Stimulated activated naive CD8-positive, alpha-beta T cell treated with anti-CD3 and anti-CD28 coated beads, Interleukin-15, Interleukin-2, amounts not matched to agents 100 U/mL and 50 U/mL, for 24 hours (primary cell): ENCODE measurements at places on chromosomes 2 and 18.

DNA sequence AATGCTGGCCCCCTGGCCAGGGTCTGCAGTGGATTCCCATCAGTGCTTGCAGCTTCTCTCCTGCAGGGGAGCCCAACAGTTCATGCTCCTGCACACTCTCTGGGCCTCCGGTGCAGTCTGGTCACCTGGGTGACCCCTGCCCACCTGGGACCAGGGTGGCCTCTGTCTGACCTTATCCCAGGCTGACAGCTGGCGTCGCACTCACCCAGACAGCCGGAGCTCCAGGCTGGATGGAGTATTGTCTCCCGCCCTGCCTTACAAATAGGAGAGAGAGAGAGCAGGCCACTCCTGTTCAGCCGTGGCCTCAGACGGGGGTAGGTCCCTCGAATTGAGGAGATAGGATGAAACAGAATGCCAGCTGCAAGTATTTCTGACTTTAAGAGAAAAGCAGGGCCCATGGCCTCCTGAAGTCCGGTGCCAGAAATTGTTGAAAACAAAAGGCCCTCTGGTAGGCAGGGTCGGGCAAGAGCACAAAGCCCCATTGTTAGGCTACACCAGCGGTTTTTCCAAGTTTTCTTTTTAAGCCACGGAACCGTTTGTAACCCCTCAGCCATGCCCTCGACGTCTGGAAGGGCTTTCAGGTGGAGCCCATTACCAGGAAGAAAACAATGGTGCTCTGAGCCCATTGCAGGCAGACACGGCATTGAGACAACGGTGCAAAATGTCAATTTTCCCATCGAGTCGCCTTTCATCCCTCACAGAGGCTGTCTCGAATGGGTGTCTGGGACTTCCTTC, 258.4 kb downstream of the BCL11A start:
- no peak for DNase-seq

- no peak for DNase-seq
Observed at GRCh38 chr2:30655211-30655610, 152.0 kb downstream of the CAPN13 start.

DNA sequence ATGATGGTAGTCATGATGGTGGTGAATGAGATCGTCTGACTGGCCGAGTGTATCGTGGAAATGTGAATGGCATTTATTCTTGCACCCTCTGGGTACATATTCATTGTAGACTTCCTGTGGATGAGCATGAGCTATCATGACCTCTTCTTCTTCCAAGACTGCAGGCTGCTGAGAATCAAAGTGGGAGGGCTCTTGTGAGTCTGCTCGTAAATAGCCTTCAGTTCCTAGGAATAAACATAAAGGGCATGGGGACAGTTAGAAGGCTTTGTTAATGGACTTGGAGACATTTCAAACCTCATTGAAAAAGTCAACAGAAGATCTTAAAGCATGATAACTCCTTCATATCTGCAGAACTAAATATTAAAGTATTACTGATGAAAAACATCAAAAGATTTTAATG, 14.9 kb downstream of the SLC39A6 start:
- no peak for DNase-seq

- DNase-seq, result peak; percentile 54
Observed at GRCh38 chr2:207474863-207475485, 54.8 kb upstream of the CREB1 start.

DNA sequence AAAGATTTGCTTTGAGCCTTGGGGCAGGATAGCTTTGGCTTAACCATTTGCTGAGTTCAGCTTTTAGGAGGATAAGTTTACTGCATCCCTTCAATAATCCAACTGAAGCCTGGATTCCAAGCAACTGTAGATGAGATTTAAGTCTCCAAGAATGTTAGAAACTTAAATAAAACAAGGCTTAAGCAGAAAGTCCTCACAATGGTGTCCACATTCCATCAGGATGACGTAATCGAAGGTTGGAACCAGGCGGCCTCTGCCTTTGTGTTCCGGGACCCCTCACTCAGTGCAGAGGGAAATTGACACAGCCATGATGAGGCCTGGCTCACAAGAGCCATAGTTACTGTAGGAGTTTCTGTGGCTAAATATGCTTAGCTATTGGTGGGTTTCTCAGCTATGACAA, 260.4 kb downstream of the LPIN1 start:
- no peak for DNase-seq

GRCh38 chr2:172878260-172878659, 142.6 kb downstream of the RAPGEF4 start:
- DNase-seq, result no peak

DNA sequence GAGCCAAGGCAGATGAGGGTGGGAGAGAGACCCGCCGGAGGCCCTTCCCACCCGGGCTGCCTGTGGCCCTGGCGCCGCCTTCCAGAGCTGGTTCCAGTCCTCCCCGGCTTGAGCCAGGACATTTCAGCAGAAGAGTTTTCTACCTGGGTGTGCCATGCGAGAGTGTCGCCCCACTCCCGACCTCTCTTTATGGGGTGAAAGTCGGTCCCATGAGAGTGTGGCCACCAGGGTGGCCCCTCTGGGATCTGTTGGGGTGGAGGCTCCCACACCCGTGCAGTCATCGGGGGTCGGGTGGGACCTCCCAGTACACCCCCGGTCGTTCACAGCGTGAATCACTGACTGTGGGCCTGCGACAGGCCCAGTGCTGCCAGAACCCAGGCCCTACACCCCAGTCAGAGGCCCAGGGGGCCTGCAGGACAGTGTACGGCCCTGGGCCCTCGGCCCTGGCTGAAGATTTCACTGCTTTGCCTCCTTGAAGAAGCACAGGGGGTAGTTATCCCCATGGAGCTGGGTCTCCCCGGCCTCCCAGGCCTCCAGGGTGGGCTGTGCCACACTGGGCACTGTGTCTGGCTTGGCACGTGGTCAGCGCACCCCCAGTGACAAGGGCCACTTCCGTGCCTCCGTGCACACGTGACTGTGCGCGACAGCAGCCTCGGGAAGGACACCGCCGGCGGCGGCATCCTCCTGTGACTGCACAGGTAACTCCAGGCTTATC, 5.9 kb downstream of the NFATC1 start:
- no peak for DNase-seq
